H9 (cell line): ENCODE measurements at places on chromosomes 4 and X. TPM values are rescaled to one million over a fixed set of nuclear protein-coding genes. Genes with fewer than 3 reads are reported as not detected.

The ENPEP gene
- total RNA-seq, result 0.44 and 0.83 TPM in 2 replicates

- H3K27ac ChIP-seq, result no peak overlapping the region
- H3K4me1 ChIP-seq, result no peaks in the 10 kb centered on the region
- peaks cover 23% of the 10 kb centered on the region for H3K36me3 ChIP-seq
- DNase-seq, result no peak
Measured at GRCh38 chr4:186719925-186720694, 3.5 kb downstream of the FAT1 start.

- no peaks in the 10 kb centered on the region; the same call in 1 of the 2 replicates for H3K4me1 ChIP-seq
- no peaks in the 10 kb centered on the region for H3K36me3 ChIP-seq
- DNase-seq, result no peak
- no peak overlapping the region for H3K4me3 ChIP-seq
Measured at GRCh38 chr4:114691865-114692264, 93.3 kb downstream of the UGT8 start.

The SLC9B1 gene
- 0.59 and 2.0 TPM in 2 replicates for total RNA-seq

DNA sequence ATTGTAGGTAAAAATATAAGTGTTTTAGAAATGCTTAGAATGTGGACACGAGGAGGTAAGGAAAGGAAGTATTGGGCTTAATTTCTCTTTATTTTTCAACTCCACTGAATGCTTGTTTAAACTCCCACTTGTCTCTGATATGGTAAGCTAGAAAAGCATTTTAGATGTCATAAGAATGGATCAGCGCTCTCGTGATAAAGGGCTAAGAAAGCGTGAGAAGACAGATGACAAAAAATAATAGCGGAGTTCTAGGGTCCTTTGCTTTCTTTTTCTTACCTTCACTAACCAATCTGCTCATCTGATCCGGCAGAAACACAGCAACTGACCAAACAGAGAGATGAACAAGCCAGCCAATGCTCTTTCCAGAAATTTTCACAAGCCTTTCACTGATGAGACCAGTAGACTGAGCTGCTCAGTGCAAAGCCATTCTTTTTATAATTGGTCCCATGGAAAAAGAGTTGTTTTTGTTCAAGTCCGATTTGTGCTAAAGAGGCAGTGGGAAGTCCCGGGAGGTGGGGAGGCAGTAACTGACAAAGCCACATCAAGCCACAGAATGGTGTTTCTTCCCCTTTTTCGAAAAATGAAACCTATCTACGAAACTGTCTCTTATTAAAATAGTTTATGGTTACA is at the start of gene TASL:
Gene TASL (minus strand): TSS at position 405 of the 630 bp plus-strand sequence. CDS start 17,411 bp downstream, outside the sequence.
- H3K4me1 ChIP-seq, result no peaks in the 10 kb centered on the region
- no peak for DNase-seq
- H3K27me3 ChIP-seq, result no peaks in the 10 kb centered on the region
- H3K36me3 ChIP-seq, result no peaks in the 10 kb centered on the region
- no peak within 1 kb of the TSS for H3K4me3 ChIP-seq
- H3K27ac ChIP-seq, result no peak within 1 kb of the TSS

GRCh38 chr4:112884406-112884805 is 165.0 kb upstream of the ANK2 start:
- H3K36me3 ChIP-seq, result no peaks in the 10 kb centered on the region
- H3K27ac ChIP-seq, result no peak overlapping the region
- H3K4me3 ChIP-seq, result no peak overlapping the region
- H3K27me3 ChIP-seq, result no peaks in the 10 kb centered on the region
- no peaks in the 10 kb centered on the region for H3K4me1 ChIP-seq

DNA sequence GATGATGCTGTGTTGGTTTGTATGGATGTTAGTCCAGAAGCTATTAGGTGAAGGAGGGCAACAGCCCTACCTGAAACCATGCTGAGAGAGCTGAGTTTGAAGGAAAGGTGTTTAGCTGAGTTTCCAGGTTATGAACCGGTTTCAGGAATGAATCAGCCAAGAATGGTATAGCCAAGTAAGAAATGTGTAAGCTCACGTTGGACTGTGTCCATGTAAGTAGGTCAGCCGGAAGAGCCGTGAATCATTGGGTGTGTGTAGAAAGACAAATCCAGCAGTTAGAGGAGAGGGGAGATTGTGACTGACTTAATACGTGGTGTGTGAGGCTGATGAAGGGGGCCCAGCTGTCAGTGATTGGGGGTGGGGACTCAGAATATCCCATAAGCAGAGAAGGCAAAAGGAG is 77.2 kb upstream of the SPIN4 start:
- no peak overlapping the region for H3K4me3 ChIP-seq
- DNase-seq, result no peak
- peaks cover 15% of the 10 kb centered on the region; the same call in 2 of the 3 replicates for H3K36me3 ChIP-seq
- H3K27ac ChIP-seq, result no peak overlapping the region

The MID2 gene
- total RNA-seq, result 1.3 and 1.6 TPM in 2 replicates

- no peak overlapping the region for H3K27ac ChIP-seq
- no peak for DNase-seq
- H3K27me3 ChIP-seq, result no peaks in the 10 kb centered on the region
- no peak overlapping the region for H3K4me3 ChIP-seq
Measured at GRCh38 chr4:82551734-82552133, 10.1 kb downstream of the TMEM150C start.

DNA sequence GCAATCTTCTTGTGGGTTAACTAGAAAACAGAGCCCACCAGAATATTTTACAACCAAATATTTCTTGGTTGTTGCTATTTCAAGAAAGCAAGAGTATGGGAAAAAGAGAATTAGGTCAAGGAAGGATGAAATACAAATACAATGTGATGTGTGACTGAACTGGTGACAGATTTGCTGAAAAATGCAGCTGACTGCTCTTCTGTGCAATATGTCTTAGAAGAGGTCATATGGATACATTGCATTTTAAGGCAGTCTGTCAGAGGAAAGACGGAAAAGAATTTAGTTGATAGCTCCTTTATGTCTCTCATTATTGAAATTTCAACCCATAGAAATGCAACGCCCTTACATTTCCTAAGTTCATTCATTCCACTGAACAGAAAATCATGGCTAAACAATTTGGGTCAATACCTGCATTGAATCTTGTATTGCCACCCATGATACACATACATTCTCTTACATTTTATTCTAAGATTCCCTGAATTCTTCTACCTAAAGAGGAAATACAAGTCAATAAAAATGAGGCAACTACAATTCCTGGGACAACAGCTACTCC is 423.1 kb downstream of the ADAM29 start:
- DNase-seq, result no peak
- H3K4me1 ChIP-seq, result no peaks in the 10 kb centered on the region
- H3K27me3 ChIP-seq, result no peaks in the 10 kb centered on the region
- H3K36me3 ChIP-seq, result peaks cover 5% of the 10 kb centered on the region; the same call in 2 of the 3 replicates
- H3K4me3 ChIP-seq, result no peak overlapping the region

DNA sequence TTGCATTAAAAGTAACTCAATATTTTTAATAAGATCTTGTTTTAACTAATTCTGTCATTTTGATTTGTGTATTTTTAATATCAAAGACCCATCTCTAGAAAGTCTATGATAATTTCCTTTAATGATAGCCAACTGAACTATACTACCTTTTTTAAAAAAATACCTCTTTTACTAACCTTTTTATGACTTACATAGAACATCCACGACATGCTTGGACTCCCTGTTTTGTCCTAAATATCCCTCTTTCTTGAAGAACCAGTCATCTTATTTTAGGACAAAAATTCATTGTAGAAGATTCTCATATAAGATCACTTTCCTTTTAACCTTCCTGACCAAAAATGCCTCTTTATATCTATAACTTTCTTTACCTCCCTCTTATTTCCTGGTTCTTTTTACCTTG is 76.8 kb upstream of the GC start:
- peaks cover 54% of the 10 kb centered on the region for H3K36me3 ChIP-seq
- no peaks in the 10 kb centered on the region; the same call in 1 of the 2 replicates for H3K4me1 ChIP-seq
- H3K4me3 ChIP-seq, result no peak overlapping the region
- H3K27me3 ChIP-seq, result no peaks in the 10 kb centered on the region
- no peak overlapping the region for H3K27ac ChIP-seq

- H3K4me1 ChIP-seq, result no peaks in the 10 kb centered on the region
- no peak overlapping the region for H3K27ac ChIP-seq
- H3K36me3 ChIP-seq, result peaks cover 3% of the 10 kb centered on the region; the same call in 1 of the 3 replicates
- no peak overlapping the region for H3K4me3 ChIP-seq
Measured at GRCh38 chrX:11899091-11899490, 141.1 kb downstream of the MSL3 start.

The SERTM2 gene
- 0.22 and 0.29 TPM in 2 replicates for total RNA-seq

The IRAK1 gene
- total RNA-seq, result 85.3 and 98.4 TPM in 2 replicates

DNA sequence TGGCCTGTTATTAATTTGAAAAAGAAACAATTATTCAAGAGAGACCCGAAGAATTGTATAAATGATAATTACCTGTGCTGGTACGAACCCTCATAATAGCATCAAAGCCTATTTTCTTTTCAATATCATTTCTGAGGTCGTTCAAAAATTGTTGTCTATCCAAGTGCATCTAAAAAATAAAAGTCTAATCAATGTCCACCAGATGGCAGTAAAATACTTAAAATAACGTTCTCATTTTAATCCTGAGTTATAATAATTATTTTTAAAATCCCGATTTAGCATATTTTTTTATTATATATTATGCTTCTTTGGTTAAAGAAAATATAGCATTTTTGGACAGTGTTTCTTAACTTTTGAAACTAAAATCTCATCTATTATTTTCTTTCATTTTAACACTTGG is 55.7 kb downstream of the METTL14 start:
- H3K4me3 ChIP-seq, result no peak overlapping the region
- H3K27me3 ChIP-seq, result no peaks in the 10 kb centered on the region
- no peak overlapping the region for H3K27ac ChIP-seq
- no peaks in the 10 kb centered on the region; the same call in 1 of the 2 replicates for H3K4me1 ChIP-seq
- no peak for DNase-seq

DNA sequence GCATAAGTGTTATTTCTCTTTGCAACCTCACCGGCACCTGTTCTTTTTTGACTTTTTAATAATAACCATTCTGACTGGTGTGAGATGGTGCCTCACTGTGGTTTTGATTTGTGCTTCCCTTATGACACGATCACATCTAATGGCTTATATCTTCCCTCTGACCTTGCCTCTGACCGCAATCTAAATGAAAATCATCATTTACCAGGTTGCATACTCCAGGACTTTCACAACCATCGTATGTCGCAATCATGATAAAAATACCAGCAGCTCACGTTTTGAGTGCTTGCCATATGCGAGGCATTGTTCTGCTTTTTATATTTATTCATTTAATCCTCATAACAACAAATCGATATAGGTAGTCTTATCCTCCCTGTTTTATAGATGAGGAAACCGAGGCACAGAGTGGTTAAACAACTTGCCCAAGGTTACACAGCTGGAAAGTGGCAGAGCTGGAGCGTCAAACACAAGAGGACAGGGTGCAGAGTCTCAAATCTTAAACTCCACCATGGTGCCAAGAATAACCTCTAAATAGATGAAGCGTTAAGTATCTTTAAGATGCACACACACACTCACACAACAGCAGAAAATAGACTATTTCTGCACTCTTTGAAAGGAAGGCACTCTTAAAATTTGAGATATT is 102.2 kb downstream of the SEL1L3 start:
- no peaks in the 10 kb centered on the region for H3K4me1 ChIP-seq
- DNase-seq, result no peak
- no peak overlapping the region for H3K4me3 ChIP-seq

The ZCCHC18 gene
- total RNA-seq, result 1.5 and 1.8 TPM in 2 replicates

DNA sequence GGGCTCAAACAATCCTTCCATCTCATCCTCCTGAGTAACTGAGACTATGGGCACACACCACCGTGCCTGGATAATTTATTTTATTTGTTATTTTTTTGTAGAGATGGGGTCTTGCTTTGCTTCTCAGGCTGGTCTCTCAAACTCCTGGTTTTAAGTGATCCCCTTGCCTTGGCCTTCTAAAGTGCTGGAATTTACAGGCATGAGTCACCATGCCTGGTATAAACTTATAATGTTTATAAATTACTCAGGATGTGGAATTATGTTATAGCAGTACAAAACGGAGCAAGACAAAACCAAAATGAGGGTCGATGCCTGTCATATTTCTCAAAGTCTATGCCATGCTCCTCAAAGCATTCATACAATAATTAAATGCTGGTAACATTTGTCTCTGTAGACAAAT is 29.8 kb upstream of the TEX13C start:
- no peaks in the 10 kb centered on the region for H3K27me3 ChIP-seq
- H3K27ac ChIP-seq, result no peak overlapping the region
- H3K4me3 ChIP-seq, result no peak overlapping the region

DNA sequence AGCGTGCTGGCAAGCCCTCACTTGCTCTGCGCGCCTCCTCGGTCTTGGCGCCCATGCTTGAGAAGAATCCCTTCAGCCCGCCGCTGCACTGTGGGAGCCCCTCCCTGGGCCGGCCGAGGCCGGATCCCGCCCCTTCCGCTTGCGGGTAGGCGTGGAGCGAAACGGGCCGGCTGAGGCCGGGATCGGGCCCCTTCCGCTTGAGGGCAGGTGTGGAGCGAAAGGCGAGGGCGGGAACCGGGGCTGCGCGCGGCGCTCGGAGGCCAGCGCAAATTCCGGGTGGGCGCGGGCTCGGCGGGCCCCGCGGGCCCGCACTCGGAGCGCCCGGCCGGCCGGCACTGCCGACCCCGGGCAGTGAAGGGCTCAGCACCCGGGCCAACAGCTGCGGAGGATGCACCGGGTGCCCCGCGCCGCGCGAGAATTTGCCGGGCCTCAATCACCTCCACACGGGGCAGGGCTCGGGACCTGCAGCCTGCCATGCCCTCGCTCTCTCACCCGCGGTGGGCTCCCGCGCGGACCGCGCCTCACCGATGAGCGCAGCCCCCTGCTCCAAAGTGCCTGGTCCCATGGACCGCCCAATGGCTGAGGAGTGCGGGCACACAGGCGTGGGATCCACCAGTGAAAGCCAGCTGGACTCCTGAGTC is 58.1 kb upstream of the GBA3 start:
- peaks cover 4% of the 10 kb centered on the region; the same call in 1 of the 2 replicates for H3K4me1 ChIP-seq
- H3K36me3 ChIP-seq, result peaks cover 2% of the 10 kb centered on the region; the same call in 1 of the 3 replicates
- no peak overlapping the region for H3K27ac ChIP-seq
- DNase-seq, result no peak

The NKX1-1 gene
- not detected in 2 replicates for total RNA-seq

The GPRASP1 gene
- total RNA-seq, result 2.4 and 3.2 TPM in 2 replicates
